ENCODE measurements at places on chromosomes 13 and 19.

DNA sequence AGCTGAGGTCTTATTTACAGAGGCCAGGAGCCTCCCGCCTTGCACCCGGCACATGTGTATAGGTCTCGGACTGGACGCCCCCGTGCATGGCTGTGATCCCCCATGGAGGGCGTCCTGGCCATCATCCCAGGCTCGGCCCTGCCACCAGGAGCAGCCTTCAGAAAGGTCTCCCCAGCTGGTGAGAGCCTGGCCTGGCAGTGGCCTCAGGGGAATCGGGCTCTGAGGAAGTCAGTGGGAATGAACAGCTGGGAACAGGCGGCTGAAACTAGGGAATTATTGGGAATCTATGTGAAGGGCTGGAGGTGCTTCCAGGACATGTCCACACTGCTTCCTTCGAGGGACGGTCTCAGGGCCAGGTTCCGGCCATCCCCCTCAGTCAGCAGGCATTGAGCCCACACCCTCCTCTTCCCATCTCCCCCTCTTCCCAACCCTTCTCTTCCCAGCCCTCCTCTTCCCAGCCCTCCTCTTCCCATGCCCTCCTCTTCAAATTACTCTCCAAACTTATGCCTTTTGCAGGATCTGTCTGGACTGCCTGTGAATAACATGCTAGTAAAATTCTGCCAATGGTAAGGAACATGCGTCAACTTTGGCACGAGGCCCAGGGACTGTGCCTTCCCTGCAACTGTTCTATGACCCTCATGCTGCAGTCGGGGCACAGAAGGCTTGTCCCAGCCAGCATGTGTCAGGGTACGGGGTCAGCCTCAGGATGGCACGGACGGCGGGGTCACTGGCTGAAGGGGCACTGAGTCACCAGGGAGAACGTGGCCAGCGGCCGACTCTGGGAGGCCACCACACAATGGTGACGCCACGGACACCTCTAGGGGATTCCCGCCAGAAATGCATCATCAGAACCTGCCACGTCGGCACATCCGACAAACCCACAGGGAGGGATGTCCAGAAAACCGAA, 24.2 kb upstream of the C13orf46 start:
- no peaks in the 10 kb centered on the region for H3K36me3 ChIP-seq
- no peak overlapping the region for H3K4me3 ChIP-seq
- no peaks in the 10 kb centered on the region for H3K4me1 ChIP-seq
- H3K27me3 ChIP-seq = no peaks in the 10 kb centered on the region
- no peak overlapping the region for H3K27ac ChIP-seq
- peak; percentile 77 for DNase-seq

- no peak overlapping the region for H3K4me3 ChIP-seq
- no peaks in the 10 kb centered on the region for H3K27me3 ChIP-seq
- no peak for DNase-seq
- peak overlapping the region; percentile 73 for H3K27ac ChIP-seq
- peaks cover 4% of the 10 kb centered on the region for H3K36me3 ChIP-seq
- H3K4me1 ChIP-seq = peaks cover 52% of the 10 kb centered on the region
Measured at GRCh38 chr13:114067886-114068651, 64.4 kb downstream of the RASA3 start.

DNA sequence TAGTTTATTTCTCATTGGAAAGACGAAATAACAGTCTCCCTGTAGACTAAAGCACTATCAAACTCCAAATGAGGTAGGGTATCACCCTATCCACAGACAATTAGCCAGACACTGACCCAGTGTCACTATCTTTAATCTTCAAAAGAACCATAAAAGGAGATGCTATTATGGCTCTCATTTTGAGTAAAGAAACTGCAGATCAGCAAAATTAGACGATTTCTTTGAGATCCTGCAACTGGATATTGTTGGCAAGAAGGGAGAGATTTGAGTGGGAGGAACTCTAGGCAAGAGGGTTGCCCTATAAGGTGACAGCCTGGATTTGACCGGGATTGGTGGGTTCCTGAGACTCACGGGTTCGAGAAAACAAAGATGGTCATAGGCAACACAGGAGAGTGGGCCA, 71.2 kb downstream of the PCDH9 start:
- no peaks in the 10 kb centered on the region for H3K27me3 ChIP-seq
- DNase-seq = no peak
- no peaks in the 10 kb centered on the region for H3K4me1 ChIP-seq
- H3K4me3 ChIP-seq = no peak overlapping the region
- H3K36me3 ChIP-seq = no peaks in the 10 kb centered on the region

DNA sequence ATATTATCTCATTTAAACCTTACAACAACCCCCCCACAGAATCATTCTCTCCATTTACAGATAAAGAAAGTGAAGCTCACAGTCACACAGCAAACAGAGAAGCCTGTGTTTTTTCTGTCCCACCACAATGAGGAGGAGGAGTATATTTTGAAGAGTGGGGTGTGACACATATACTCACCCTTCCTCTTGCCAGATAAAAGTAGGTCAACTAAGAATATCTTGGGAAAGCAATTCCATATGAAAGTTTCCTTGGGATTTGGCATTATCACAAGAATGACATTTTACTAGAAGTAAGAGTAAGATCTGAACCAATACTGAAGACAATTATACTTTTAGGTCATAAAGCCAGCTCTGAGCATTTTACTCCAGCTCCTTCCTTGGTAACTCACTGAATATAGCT, 287.5 kb upstream of the HTR2A start:
- H3K36me3 ChIP-seq = no peaks in the 10 kb centered on the region
- H3K27me3 ChIP-seq = peaks cover 3% of the 10 kb centered on the region
- no peak overlapping the region for H3K4me3 ChIP-seq
- DNase-seq = no peak
- H3K27ac ChIP-seq = no peak overlapping the region

GRCh38 chr13:52848455-52849195, at the start of gene PCDH8:
Gene PCDH8, minus strand, starts transcription at chr13:52848640. Its CDS starts 204 bp downstream, at chr13:52848436.
- no peak within 1 kb of the TSS for H3K27ac ChIP-seq
- no peak for DNase-seq
- peaks cover 6% of the 10 kb centered on the region for H3K4me1 ChIP-seq
- H3K4me3 ChIP-seq = peak within 1 kb of the TSS; percentile 46
- no peaks in the 10 kb centered on the region for H3K36me3 ChIP-seq

GRCh38 chr19:17235971-17236777, 9.5 kb downstream of the NR2F6 start:
- H3K27ac ChIP-seq = peak overlapping the region; percentile 67
- no peaks in the 10 kb centered on the region for H3K27me3 ChIP-seq
- no peak for DNase-seq
- peak overlapping the region; percentile 72 for H3K4me3 ChIP-seq

- no peak overlapping the region for H3K4me3 ChIP-seq
- no peaks in the 10 kb centered on the region for H3K4me1 ChIP-seq
- no peak for DNase-seq
- H3K27ac ChIP-seq = no peak overlapping the region
- H3K36me3 ChIP-seq = peaks cover 8% of the 10 kb centered on the region
Measured at GRCh38 chr19:37361994-37362393, 8.9 kb upstream of the ZNF527 start.

DNA sequence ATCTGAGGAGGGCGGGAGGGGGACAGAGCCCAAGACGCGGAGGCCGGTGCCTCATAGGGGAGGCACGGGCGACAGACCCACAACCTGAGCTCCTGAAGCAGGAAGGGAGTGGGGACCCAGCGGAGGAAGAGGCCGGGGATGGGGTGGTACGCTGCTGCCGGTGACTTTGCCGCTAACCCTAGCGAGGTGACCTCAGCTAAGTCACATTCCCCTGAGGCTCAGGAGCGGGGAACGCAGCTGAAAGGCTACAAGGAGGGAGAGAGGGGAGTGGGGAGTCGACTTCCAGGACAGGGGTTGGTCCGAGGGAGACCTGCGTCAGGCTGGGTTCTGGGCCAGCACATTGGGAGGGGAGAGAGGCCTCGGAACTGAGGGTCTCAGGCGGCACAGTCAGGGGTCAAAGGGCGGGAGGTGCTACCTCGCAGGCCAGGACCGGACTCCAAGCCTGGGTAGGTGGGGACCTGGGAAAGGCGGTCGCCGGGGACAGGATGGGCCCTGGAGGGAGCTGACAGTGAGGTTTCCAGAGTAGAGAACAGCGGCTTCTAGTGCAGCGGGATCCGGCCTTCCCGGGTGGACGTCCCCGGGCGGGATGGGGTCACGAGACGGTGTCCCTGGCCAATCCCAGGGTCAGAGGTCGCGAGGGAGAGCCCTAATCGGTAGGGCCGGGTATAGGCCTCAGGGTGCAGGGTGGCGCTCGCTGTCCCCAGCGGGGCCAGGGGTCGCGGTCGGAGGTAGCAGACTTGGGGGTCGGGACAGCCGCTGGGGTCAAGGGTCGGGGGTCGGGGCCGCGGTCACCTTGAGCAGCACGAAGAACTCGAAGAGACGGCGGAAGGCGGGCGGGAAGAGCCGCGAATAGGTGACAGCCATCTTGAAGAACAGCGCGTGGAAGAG, 699 bp downstream of the TMEM259 start:
- no peaks in the 10 kb centered on the region for H3K36me3 ChIP-seq
- H3K4me3 ChIP-seq = peak overlapping the region; percentile 88
- peak overlapping the region; percentile 94 for H3K27ac ChIP-seq
- H3K27me3 ChIP-seq = no peaks in the 10 kb centered on the region

DNA sequence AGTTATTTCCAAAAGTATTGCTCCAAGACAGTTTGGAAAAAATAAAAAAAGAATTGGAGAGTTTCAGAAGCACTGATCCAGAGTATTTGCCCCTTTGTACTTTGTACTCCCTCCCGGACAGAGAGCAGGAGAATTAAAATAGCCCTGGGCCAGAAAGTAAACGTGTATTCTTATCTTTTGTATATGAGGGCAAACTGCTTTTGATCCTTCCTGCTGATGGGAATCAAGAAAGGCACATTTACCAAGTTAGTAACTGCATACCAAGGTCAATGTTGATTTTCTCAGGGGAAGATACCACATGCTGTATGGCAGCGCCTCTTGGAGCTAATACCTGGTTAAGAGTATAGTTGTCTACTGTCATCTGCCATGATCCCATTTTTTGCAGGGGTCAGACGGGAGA, 10.9 kb upstream of the RB1 start:
- H3K27ac ChIP-seq = no peak overlapping the region
- peaks cover 8% of the 10 kb centered on the region for H3K4me1 ChIP-seq
- no peaks in the 10 kb centered on the region for H3K27me3 ChIP-seq
- DNase-seq = no peak

GRCh38 chr19:8023371-8023770, 17.9 kb upstream of the ELAVL1 start:
- no peak overlapping the region for H3K27ac ChIP-seq
- no peaks in the 10 kb centered on the region for H3K4me1 ChIP-seq
- no peaks in the 10 kb centered on the region for H3K27me3 ChIP-seq
- no peak overlapping the region for H3K4me3 ChIP-seq
- H3K36me3 ChIP-seq = no peaks in the 10 kb centered on the region
